Activated CD4-positive, alpha-beta T cell treated with anti-CD3 and anti-CD28 coated beads, Interleukin-2, Interleukin-6, amounts not matched to agents 100 ng/mL and 50 ng/mL, durations not matched to agents 16 hours and 8 hours (primary cell): ENCODE measurements at places on chromosomes 5 and 9.

DNA sequence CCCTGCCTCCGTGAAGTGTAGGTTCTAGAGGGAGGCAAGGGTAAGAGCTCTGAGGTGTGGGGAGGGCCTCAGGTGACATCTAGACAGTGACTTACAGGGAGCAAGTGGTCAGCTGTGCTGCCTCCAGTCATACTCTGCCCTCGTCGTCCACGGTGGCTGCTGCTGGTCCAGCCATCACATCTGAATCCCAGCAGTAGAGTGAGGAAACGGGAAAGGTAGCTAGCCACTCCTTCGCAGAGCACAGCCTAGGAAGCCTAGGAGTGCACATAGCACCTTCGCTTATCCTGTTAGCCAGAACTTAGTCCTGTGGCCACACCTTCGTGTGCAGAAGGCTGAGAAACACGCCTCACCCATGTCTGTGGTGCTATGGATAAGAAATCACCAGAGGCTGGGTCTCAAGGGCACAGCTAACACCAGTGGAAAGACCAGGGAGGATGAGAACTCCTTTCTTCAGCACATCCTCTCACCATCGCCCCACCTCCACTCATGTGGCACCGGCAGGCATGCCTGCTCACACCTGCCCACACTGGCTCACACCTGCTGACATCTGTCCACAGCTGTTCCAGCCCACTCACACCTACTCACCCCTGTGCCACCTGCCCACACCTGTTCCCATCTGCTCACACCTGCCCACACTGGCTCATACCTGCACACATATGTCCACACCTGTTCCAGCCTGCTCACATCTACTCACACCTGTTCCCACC is 44.5 kb upstream of the SLC6A19 start:
- no peak for DNase-seq

GRCh38 chr5:177399997-177400868 is at the start of gene PFN3:
Gene PFN3, minus strand, starts transcription at chr5:177400661. Its CDS starts 85 bp downstream, at chr5:177400576.
- no peak for DNase-seq

DNA sequence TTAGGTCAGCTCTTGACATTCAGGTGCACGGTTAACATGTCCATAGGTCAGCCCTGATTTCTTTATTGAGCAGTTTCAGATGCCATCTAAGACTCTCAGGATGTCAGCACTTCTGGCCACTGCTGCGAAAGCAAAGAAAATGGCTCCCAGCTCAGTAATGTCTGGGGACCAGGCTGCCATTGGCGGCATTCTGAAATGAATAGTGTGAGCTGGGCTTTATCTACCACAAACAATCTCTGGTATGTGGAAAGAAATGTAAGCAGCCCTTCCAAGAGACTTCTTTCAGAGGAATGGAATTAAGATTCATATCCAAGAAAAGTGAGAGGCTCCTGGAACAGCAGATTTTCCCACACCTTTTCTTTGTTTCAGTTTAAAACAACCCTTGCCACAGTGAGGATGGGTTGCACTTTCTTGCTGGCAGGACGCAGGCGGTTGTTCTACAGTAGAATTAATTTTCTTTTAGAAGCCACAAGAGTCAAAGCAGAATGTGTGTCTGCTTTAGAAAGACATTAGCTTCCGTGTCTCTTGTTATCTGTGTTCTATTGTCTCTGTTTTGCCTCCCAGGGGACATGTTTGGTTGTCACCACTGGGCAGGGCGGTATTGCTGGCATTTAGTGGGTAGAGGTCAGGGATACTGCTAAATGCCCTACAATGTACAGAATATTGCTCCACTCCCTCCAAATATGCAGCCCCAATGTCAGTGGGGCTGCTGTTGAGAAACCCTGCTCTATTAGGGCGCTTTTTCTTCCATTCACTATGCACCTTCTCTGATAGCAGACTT is 149.9 kb upstream of the ANKH start:
- no peak for DNase-seq

- DNase-seq, result no peak
Observed at GRCh38 chr9:127739614-127740330, 4.7 kb upstream of the TOR2A start.

DNA sequence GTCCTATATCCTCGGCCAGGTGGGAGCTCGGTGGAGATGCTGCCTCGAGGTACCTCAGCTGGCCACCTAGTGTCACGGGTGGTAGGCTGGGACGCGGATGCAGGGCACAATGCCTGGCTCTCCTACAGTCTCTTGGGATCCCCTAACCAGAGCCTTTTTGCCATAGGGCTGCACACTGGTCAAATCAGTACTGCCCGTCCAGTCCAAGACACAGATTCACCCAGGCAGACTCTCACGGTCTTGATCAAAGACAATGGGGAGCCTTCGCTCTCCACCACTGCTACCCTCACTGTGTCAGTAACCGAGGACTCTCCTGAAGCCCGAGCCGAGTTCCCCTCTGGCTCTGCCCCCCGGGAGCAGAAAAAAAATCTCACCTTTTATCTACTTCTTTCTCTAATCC is 2.0 kb downstream of the PCDHGC3 start:
- DNase-seq, result no peak

- no peak for DNase-seq
Observed at GRCh38 chr5:105503950-105504349, 1941.4 kb upstream of the NUDT12 start.

DNA sequence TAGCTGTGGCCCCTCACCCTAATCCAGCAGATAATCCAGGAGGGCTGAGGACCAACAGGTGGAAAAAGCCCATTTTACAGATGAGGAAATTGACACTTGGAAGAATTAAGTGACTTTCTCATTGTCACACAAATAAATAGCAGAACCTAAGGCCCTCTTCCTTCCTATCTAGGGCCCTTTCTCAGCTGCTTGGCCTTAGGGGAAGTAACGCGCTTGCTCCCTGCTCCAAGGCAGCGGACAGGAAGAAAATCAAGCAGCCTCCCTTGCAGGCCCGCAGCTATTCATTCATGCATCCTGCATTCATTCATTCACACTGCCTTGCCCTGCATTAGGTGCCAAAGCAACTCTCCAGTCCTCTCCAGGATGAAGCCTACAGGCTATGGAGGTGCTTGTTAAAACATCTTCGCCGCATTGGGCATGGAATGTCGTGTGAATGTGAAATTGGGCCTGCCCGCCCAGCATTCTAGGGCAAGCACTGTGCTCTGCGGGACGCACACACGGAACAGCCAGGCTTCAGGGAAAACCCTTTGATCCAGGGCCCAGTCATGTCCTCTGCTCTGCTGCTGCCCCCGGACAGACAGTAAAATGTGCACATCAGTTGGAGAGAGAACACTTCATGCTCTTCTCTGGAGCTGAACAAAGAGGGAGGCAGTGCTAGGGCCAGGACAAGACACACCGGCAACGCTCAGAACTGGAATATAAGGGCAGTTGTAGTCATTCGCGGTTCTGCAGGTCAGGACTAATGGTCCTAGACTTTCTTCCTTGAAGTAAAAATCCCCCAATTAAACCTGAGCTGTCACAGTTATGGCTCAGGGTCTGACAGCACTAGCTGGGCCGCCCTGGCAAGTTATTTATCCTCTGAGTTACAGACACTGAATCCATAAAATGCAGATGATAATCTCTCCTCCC is 166.0 kb downstream of the COL23A1 start:
- no peak for DNase-seq

- DNase-seq, result no peak
Observed at GRCh38 chr9:88781628-88782391, 209.5 kb upstream of the S1PR3 start.

DNA sequence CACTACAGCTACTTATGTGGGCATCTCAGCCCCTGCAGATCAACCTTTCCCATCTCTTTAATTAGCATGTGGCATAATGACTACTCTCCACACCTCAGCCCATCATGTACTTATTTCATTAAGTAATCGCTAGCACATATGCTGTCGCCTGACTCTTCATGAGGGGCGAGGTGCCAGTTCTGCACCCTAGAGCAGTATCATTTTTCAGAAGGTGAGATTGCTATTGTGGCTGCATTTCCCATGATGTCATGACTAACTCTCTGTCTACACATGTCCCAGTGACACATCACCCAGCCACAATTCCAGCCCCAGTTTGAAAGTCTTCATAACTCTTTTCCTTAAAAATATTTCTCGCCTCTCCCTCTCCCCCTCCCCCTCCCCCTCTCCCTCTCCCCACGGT is 7.6 kb upstream of the F2RL1 start:
- no peak for DNase-seq

- peak; percentile 76 for DNase-seq
Observed at GRCh38 chr5:172411484-172412072, 42.7 kb downstream of the SH3PXD2B start.

- peak; percentile 53 for DNase-seq
Observed at GRCh38 chr5:6737043-6737941, 24.1 kb downstream of the TENT4A start.

DNA sequence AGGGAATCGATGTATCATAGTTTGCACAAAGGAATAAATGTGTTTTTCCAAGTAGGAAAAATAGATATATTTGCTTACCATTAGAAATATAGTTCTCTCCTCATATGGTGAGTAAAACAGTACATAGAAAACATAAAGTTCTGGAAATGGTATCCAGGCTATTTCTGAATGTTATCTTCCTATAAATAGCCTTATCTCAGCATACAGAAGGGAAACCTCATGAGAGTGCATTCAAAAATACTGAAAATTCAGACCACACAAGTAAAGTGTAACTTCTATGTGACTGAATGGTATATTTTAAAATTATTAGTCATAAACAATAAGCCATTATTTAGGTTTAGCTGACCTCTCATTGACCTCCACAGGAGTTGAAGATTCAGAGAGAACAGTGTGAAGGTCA is 43.5 kb downstream of the MOCS2 start:
- DNase-seq, result no peak

- DNase-seq, result no peak
Observed at GRCh38 chr5:57119031-57119430, 54.8 kb upstream of the GPBP1 start.

GRCh38 chr5:95087816-95088317 is 197.0 kb downstream of the MCTP1 start:
- no peak for DNase-seq

- no peak for DNase-seq
Observed at GRCh38 chr5:178210686-178211085, 6.4 kb downstream of the HNRNPAB start.

GRCh38 chr5:73376618-73377170 is 71.9 kb downstream of the FOXD1 start:
- DNase-seq, result no peak

DNA sequence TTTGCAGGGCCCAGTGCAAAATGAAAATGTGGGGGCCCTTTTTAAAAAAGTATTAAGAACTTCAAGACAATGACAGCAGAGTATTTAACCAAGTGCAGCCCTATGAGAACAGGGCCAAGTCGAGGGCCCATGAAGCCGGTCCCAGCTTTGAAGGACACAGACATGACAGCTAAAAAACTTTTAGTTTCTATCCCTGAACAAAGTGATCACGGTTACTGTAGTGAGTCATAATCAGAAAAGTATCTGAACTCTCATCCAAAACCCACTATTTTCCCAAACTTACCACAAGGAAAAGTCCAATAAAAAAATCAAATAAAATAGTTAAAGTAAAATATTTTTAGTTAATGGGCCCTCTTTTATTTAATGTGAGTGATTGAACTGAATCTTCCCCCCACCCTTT is 126.0 kb downstream of the MEF2C start:
- no peak for DNase-seq

DNA sequence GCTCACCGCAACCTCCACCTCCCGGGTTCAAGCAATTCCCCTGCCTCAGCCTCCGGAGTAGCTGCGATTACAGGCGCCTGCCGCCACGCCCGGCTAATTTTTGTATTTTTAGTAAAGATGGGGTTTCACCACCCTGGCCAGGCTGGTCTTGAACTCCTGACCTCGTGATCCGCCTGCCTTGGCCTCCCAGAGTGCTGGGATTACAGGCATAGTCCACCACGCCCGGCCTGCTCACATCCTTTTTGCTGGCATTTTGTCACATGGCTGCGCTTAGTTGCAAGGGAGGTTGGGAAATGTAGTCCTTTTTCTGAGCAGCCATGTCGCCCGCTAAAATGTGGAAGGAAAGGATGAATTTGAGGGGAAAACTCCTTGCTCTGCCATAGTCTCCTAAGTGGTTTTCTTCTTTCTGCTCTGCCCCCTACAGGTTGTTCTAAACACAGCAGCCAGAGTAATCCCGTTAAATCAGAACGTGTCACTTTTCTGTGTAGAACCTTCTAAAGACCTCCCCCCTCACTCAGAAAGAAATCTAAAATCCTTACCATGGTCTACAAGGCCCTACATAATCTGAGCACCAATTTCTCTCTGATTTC is 57.8 kb upstream of the HSPA9 start:
- DNase-seq, result peak; percentile 55

GRCh38 chr9:116905171-116905588 is 218.1 kb downstream of the TRIM32 start:
- DNase-seq, result no peak

GRCh38 chr5:31255041-31255440 is 61.6 kb downstream of the CDH6 start:
- no peak for DNase-seq

DNA sequence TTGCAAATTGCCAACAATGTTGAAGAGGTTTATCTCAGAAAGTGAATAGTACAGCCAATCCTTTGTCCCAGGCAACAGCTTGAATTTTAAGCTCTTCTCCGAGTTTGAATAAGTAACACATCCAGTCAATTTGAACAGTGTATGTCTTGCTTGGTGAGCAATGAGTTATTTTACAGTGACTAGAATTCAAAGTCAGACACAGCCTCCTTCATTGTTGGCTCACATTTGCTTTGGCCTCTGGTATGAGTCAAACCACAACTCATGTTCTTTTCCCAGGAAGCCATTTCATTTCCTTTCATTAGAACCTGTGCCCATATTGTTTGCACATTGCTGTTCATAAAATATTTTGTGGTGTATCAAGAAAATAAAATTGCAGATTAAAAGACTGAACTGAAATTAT is 622.0 kb upstream of the DAB2 start:
- DNase-seq, result peak; percentile 22

DNA sequence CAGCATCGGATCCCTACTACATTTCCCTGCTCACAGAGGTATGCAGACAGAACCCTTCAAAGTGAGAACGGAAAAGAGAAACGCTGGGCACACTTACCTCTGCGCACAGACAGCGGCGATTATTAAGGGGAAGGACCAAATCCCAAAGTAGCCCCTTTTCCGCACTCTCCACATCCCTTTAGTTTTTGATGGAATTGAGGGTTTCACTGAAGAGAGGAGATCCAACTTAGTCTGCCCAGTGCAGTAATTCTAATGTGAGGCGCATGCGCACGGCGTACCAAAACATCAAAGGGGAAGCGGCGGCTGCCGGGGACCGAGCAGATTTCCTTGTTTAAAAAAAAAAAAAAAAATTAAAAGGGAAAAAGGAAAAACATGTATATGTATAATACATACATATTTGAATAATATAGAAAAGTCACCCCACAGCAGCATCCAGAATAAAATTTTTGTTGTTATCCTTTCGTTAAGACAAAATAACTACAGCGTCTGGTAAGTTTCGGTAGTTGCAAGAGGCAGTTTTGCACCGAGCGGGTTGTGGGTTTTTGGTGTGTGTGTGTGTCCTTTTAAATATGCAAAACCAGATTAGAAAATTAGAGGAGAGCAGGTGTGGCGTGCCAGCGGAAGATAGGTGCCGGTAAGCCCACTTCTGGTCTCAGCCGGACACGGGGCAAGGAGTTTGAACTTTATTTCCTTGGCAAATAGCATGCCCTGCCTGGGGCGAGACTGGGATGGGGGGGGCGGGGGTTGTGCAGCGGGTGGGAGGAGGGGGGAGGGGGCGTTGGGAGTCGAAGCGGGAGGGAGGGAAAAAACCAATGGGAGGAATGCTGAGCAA is at the start of gene GABRB2:
GABRB2 (minus strand) TSS at position 256 of the 832 bp plus-strand sequence; CDS start at position 174, 82 bp downstream.
- peak; percentile 54 for DNase-seq

GRCh38 chr9:91429501-91429900 is 5.9 kb upstream of the NFIL3 start:
- DNase-seq, result no peak
